ENCODE measurements at places on chromosomes 16 and 17.

DNA sequence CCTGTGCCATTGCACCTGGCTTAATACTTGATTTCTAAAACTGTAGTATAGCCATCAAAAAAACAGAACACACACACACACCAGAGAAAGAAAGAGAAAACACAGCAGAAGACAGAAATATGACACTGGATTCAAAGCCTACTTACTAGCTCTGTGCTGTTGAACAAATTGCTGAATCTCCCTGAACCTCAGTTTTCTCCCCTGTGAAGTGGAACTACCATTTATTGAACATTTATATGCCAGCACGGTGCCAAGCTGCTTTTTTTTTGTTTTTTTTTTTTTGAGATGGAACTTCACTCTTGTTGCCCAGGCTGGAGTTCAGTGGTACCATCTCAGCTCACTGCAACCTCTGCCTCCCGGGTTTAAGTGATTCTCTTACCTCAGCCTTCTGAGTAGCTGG lies 13.2 kb upstream of the ALOX12B start:
- no peak for DNase-seq

DNA sequence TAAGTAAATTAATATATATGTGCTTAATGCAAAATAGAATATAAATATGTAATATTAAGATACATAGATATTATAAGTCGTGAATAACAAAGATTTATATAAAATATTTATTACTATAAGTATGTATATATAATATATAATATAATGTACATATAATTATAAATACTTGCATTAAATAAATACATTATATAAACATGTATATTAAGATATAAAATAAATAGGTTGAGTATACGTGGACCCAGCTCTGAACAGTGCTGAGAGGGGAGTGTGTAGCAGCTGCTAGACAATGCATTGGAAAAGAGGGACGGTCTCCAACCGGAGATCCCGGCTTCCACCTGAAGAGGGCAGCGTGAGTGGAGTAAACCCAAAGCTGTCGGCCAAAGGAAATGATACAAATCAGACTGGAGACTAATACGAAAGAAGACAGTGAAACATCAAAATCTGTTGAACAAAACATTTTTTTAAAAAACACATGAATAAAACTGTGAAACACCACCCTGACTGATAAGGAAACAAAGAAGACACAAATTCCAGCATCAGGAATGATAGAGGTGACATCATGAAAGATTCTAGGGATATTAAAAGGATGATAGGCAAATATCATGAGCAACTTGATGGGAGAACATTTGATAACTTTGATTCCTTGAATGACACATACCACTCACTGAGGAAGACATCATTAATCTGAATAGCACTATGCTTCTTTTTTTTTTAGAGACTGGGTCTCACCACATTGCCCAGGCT lies 125.4 kb upstream of the CHMP6 start:
- DNase-seq: peak; percentile 78

DNA sequence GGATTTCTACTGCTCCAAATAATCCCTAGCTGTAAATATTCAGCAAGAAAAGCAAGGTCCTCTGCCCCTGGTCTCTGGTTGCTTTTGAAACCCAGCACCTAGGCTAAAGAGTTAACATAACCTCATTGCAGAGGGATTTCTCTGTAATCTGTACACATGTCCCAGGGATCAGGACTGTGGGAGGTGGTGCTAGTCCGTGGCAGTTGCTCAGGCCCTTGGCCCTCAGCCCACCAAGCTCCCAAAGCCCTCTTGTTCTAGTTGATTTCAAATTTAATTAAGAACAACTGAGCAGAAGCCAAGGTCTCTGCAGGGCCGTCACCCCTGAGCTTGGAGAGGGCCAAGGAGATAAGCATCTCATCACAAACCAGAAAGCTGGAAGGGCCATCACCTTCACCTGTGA lies 181.1 kb downstream of the SOX9 start:
- DNase-seq: no peak

- DNase-seq: no peak
Observed at GRCh38 chr17:78990349-78991016, 10.8 kb upstream of the LGALS3BP start.

Data from dermis microvascular lymphatic vessel endothelial cell (primary cell).